HCEC 1CT (cell line): ENCODE measurements at places on chromosomes 5 and 9.
A peak's percentile ranks its signal among the peaks of the same experiment; 100 is the strongest.

DNA sequence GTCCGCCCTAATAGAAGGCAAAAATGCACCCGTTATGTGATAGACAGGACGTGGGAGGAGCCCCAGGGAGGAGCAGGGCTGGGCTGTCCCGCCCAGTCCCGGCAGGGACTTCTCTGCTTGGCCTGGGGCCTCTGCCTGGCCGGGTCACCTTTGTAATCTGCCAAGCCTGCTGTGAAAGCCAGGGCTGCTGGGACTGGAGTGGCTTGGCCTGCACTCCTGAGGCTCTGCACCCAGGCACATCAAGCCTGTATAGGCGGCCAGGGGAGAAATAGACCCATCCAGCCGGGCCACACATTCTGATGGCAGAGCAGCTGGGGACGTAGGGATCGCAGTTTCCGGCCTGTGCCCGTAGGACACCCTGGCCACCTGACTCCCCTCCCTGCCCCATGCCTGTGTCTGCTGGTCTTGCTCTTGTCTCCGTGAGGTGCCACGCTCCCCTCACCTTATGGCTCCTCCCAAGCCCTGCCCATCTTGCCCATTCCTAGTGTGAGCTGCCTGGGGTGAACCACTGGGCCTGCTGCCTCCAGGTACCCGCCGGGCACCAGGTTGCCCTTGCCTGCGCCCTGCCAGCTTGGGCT, 28.1 kb downstream of the DYNC2I2 start:
- DNase-seq, result no peak

GRCh38 chr9:98271479-98271878, 16.0 kb upstream of the TBC1D2 start:
- no peak for DNase-seq

GRCh38 chr5:58314356-58315210, 145.3 kb downstream of the PLK2 start:
- DNase-seq, result no peak

GRCh38 chr9:6843742-6844141, 86.0 kb downstream of the KDM4C start:
- DNase-seq, result no peak

DNA sequence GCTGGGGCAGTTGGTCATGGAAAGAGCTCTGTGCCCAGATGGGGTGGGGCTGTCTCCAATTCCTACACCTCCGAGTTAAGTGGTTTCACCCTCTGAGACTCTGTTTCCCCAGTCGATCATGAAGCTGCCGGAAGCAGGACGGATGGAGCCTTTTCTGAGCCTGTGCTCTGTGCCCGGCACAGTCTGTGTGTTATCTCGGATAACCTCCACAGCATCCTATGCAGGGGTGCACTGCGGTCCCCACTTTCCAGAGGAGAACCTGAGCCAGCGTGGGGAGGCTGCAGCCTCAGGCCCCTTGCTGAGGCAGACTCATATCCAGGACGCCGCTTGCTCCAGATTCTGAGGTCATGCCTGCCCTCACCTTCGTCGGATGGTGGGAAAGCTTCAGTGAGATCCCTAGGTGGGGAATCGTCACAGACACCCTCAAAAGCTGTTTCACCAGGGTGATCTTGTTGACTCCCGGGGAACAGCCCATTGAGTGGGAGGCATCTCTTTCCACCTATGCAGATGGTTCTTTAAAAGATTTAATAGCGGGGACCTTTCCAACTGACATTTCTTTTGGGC, 6.9 kb upstream of the COL5A1 start:
- DNase-seq, result no peak

- DNase-seq, result no peak
Measured at GRCh38 chr9:13967011-13967410, 346.9 kb downstream of the NFIB start.

DNA sequence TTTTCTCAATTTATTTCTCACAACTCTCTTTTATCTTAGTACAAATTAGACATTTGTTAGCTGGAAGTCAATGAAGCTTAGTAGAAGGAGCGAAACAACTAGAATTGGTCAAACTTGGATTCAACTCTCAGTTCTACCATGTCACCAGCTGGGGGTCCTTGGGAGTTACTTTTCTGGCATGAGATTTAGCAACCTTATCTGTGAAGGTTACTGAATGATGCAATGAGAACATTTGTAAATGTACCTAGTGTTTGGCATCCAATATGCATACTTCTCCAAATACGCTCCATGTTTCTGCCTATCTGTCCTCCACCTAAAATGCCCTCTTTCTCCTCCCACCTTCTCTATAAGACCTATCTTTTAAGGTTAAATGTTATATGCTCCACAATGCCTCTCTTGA, 6.3 kb downstream of the HNRNPA0 start:
- DNase-seq, result no peak

- DNase-seq, result no peak
Measured at GRCh38 chr5:9363026-9363425, 182.8 kb downstream of the SEMA5A start.

- DNase-seq, result no peak
Measured at GRCh38 chr5:177291735-177292134, 11.8 kb downstream of the RAB24 start.

DNA sequence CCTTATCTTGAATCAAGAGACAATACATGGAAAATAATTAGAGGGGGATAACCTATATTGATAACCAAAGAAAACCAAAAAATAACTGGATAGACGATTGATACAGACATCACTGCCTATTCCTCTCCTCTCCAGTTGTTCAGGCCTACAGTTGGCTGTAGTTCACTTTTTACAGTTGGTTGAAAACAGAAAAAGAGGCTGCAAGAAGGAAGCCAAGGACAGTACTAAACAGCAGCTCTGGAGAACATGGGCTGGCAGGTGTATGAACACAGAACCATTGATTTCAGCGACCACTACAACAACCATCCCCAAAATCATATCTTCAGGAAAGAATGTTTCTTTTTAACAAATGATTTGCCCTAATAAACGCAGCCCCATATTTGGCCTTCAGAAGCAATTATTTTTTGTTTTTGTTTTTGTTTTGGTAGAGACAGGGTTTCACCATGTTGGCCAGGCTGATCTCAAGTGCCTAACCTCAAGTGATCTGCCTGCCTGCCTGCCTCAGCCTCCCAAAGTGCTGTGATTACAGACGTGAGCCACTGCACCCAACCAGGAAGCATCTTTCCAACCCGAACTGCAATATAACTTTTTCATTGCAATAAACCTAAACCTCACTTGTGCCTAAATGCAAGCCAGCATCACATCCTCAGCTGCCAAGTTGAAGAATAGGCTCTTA, 64.3 kb downstream of the MLLT3 start:
- DNase-seq, result no peak

- DNase-seq, result no peak
Measured at GRCh38 chr5:149911031-149911430, 33.6 kb downstream of the PDE6A start.

GRCh38 chr5:107104040-107104995, 566.4 kb downstream of the EFNA5 start:
- peak; percentile 5 for DNase-seq

GRCh38 chr5:179720222-179720621, 12.4 kb upstream of the MAML1 start:
- no peak for DNase-seq

DNA sequence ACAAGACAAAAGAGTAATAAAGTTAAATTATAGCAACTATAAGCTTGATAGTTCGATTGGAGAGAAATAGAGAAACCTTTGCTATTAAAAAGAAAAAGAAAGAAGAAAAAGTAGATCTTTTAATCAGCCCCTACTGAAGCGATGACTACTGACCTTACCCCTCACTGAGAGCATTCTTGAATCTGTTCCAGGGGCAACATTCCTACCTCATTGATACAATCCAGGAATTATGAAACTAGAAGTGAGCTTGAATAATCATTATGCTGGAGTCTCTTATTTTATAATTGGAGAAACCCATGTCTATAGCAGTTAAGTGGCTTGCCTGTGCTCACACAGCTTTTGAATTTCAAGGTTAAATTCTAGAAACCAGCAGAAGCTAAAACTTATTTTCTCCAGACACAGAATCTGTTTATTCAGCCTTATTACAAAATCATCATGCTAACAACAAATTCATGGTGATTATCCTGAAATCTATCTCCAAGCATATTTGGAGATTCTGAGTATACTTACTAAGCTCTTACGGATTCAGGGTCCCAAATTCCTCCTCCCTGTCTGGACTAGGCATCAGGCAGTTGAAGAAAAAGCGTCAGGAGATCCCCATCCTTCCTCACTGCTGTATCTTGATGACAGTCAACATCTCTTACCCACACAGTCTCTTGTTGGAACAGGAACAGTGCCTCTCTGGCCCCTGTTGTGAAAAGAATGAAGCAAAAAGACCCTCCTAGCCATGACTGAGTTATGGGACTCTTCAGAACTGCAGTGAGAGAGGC, 547.6 kb upstream of the WWC1 start:
- peak; percentile 85 for DNase-seq

GRCh38 chr9:128916204-128916603, 4.6 kb upstream of the PHYHD1 start:
- no peak for DNase-seq

DNA sequence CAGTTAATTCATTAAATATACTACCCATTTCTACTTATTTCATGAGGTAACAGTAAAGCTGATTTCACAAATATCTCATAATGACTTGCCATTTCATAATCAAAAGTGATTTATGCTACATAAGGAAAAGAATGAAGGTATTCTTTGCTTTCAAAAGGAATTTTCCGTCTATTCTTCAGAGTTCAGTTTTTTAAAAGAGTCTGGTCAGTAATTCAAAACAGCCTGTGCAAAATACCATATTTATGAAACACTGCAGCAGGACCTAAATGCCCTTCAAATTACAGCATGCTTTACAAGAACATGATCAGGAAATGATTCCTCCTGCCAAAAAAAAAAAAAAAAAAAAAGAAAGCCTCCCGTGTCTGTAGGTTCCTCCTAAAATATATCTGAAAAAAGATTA, 154.7 kb downstream of the KIAA0825 start:
- peak; percentile 27 for DNase-seq

- peak; percentile 22 for DNase-seq
Measured at GRCh38 chr9:33868440-33868973, 51.5 kb downstream of the UBE2R2 start.

DNA sequence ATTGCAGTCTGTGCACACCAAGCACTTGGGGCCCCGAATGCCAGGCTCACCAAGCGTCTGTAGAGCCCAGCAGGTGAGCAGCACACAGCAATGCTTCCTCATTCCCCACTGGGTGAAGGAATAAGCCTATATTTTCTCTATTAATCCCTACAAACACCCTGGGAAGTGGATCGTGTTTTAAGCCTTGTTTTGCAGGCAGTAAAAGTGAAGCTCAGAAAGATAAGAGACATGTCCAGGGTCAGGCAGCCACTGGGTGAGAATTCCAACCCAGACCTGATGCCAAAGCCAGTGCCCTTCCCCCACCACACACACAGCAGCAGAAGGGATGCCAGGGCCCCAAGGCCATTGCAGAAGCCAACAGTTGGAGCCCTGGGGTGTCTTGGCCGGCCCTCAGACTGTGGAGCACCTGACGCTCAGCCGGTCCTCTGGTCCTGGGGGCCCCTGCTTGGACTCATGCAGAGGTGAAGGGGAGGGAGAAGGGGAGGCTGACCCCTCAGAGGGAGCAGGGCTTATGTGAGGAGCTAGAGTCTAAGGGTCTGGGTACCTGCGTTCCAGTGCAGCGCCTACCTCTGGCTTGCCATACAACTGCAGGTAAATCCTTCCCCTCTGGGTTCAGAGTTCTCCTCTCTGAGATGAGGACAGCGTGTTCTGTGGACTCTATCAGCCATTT, 26.3 kb upstream of the SYNPO start:
- no peak for DNase-seq

DNA sequence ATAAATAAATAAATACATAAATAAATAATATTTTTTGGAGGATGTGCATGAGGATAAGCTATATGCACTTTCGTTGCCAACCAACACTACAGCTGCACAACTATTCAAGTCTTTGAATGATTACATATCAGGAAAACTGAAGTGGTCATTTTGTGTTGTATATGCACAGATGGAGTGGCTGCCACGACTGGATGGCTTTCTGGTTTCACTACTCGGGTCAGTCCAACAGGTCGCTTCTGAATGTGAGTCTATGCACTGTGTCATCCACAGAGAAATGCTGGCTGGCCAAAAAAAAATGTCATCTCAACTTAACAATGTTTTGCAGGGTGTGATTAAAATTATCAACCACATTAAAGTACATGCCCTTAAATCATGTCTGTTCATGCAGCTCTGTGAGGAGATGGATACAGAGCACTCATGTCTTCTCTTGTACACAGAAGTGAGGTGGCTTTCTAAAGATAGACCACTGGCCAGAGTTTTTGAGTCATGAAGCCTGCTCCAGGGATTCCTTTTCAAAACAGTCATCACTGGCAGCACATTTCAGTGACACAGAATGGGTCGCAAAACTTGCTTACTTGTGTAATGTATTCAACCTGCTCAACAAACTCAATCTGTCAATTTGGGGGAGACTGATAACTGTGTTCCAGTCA, 589.8 kb upstream of the CYLC2 start:
- no peak for DNase-seq

DNA sequence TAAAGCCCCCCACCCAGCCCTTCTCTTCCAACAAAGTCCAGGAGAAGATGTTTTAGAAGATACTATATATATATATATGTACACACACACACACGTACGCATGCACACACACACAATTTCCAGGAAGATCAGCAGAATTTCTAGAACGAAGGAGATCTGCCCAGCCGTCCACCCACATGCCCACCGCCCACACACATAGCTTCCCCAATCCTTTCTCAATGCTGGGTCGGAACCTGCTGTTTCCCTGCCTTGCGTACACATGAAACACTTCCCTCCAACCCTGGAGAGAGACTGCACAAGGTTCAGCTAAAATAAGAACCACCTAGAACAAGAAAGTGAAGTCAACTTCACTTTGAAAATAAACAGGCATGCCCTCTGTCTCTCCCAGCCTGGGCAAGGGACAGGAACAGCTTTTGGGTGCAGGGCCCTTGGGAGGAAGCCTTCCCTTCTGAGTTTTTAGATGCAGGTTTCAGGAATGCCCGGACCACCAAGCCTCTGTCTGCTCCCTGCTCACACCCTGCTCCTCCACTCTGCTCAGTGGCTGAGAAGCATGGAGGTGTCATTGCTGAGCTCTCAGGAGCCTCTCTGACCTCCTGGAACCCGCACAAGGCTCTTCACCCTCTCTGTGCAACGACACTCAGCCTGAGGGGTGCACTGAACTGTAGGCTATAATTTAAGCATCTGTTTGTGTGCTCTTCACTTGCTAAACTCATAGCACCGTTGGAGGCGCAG, 149.4 kb downstream of the C5orf15 start:
- DNase-seq, result no peak

- no peak for DNase-seq
Measured at GRCh38 chr5:43569236-43569746, 12.4 kb upstream of the PAIP1 start.

GRCh38 chr9:131621551-131622358, 76.4 kb downstream of the PRRT1B start:
- DNase-seq, result no peak

GRCh38 chr9:114521846-114522245, 16.6 kb upstream of the WHRN start:
- peak; percentile 17 for DNase-seq
